ENCODE measurements at places on chromosomes 11 and 22. TPM values are rescaled to one million over a fixed set of nuclear protein-coding genes. Genes with fewer than 3 reads are reported as not detected.

The PATE1 gene
- not detected for total RNA-seq

The RASD2 gene
- total RNA-seq, result 0.06 TPM

- no peak for DNase-seq
Observed at GRCh38 chr11:10722307-10722706, 28.7 kb upstream of the CTR9 start.

- no peak for DNase-seq
Observed at GRCh38 chr11:45777127-45777969, 27.6 kb upstream of the SLC35C1 start.

GRCh38 chr11:61042961-61043540, 59.2 kb upstream of the CD5 start:
- no peak for DNase-seq

GRCh38 chr22:41217553-41218157, 12.5 kb downstream of the L3MBTL2 start:
- no peak for DNase-seq
